ENCODE measurements at places on chromosomes 1 and 21. TPM values are rescaled to one million over a fixed set of nuclear protein-coding genes. Genes with fewer than 3 reads are reported as not detected.

The CHRM3 gene
- polyA plus RNA-seq: 6.5 TPM

The TRIM46 gene
- 5.8 TPM for polyA plus RNA-seq

The TNNI3K gene
- 2.2 TPM for polyA plus RNA-seq

The FLG2 gene
- 0.08 TPM for polyA plus RNA-seq

The PM20D1 gene
- 1.5 TPM for polyA plus RNA-seq

The CD48 gene
- polyA plus RNA-seq: 1.5 TPM

The AIDA gene
- polyA plus RNA-seq: 63.0 TPM

GRCh38 chr21:27722095-27722494 is 755.2 kb upstream of the ADAMTS5 start:
- DNase-seq: no peak

DNA sequence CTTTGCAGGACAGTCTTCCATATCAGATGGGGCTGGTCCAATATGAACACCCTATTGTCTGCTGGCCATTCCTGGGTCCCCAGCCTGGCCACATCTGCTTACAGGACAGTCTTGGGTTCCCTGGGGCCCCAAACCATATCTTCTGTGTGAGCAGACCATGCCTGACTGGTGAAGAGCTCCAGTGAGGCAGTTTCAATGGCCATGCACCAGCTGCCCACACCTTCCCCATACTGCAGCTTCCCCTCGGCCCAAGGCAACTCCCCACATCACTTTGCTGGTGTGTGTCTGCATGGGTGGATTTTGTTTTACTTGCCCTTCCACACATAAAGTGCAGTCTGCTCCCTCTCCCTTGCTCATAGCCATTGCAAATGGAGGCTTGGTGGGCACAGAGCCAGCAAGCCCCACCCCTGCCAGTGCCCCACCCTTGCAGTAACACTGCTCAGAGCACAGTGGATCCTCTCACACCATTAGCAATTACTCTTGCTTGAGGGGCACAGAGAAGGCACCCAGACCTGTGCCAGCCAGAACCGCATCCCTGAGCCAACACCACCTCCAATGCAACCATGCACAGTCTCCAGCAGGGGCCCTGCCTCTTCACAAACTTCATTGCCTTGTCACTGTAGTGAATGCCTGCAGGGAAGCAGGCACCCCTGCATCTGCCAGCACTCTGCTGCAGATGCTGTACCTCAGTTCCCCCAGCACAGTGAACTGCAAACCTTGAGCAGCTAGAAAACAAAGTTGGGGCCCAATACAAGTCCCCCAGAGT is 474.5 kb upstream of the BEND5 start:
- DNase-seq: no peak

DNA sequence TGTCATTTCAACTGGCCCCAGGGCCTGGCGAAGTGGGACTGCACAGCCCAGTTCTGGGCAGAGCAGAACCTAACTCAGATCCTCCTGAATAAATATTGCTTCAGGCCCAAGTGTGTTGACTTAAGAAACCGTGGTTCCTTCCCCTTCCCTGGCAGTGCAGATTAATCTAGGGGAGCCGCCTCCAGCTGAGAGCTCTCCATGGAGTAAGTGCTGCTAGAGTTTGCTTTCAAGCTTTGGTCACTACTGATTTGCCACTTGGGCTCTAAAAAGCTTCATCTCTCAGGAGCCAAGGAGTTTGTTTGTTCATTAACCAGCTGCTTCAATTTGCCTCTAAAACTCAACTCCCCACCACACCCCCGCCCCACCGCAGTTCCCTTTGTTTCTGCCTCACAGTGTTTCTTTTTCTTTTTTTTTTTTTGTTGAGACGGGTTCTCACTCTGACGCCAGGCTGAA is 112.1 kb downstream of the DTL start:
- DNase-seq: no peak

DNA sequence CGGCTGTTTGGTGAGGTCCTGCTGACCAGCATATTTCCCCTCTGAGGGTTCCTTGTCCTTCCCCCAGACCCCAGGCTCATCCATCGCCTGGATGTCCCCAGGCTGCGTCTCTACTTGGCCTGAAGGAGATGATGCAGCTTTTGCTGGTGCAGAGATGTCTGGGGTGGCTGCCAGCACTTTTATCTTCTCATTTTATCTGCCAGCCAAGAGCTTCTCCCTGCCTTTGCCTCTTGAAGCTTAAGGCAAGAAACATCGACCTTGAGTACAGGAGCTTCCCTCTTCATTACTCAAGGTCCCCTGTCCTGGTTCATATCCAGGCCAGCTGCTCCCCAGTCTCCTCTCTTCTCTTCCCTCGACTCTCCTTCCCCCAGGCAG is 9.2 kb upstream of the H6PD start:
- DNase-seq: no peak

- no peak for DNase-seq
Observed at GRCh38 chr1:117691942-117692341, 86.1 kb downstream of the TENT5C start.

DNA sequence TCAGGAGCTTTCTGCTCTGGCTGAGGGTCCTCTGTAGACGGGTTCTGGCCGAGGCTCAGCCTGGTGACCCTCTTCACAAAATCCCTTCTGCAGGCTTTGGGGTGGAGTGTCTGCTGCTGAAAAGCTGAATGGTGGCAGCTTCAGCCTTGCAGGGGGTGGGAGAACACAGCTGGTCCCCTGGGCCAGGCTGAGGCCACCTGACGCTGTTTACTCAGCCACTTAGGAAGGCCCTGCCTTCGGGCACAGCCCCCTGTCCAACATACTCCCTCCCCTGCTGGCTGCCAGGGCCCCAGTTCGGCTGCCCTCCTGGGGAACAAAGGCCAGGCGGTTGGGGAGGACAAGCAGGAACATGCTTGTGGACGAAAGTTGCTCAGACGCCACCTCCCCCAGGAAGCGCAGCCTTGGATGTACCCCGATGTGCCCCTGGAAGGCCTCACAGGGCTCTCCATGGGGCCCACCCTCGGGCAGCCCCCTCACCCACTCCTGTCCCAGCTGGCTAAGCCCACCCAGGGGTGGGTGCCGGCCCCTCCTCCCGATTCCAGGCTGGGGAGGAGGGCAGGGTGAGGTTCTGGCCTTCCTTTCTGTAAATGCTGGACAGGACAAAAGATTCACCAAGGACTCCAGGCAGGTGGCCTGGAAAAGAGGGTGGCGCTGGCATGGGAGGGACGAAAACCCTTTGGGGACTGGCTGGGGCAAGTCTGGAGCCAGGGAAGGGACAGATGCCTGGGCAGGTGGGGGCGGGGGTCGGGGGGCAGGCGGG is at the start of gene ANKRD65:
Gene ANKRD65, minus strand, starts transcription at position 130 of the 760 bp plus-strand sequence. CDS start 271 bp downstream, outside the sequence.
- DNase-seq: no peak

DNA sequence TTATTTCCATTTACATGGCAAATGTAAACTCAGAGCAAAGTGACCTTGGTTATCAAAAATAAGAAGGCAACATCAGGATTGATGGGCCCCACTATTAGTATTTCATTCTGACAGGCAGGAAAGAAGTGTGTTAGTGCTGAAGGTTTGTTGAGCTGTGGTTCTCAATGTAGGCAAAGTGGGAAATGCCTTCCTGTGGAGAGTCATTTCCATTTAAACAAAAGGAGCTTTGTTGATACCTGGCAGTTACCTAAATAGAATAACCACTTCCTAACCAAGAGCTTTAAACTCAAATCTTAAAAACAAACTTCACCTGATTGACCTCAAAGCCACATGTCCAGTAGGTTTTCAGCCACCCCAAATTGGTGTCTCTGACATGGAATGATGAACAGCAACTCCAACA is 579.9 kb upstream of the BEND5 start:
- DNase-seq: no peak
